ENCODE measurements at places on chromosomes 1 and 21. TPM values are rescaled to one million over a fixed set of nuclear protein-coding genes. Genes with fewer than 3 reads are reported as not detected.

Gene C1orf226
- total RNA-seq: 7.0 TPM

Gene ATP1B1
- total RNA-seq: 200 TPM

DNA sequence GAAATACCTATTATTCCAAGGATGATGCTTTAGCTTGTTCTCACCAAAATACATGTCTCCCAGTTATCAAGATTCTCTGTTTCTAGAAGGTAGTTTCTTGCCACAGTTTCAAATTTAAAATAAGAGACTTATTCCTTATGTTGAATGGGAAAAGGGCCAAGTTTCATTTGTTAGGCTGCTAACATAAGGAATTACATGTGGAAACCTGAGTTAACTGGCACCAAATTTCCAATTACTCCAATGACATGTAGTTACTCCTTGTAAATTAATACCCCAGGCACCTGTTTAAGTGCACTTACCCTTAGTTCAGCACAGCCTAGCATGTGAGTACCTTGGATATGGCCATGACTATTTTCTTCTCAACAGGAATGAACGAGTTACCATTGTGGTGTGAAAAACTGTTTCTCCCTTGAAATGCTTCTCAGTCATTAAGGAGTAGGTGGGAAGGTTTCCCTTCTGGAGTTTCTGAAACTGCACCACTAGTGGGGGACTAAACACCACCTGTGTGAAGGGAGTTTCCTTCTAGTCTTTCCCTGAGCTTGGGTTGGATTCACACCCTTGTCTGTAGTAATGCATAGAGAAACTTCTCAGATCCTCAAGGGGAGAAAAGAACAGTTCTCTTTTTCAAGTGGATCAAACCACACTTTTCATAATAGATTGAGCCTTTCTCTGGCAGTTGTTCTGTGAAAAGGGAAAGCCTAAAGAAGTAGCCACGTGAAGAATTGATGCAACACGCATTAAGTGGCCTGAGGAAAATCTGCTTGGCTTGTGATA, 32.3 kb upstream of the LRRC8C start:
- H3K4me1 ChIP-seq: peaks cover 25% of the 10 kb centered on the region
- no peak overlapping the region for H3K4me3 ChIP-seq
- H3K36me3 ChIP-seq: no peaks in the 10 kb centered on the region
- no peak overlapping the region for H3K27ac ChIP-seq

DNA sequence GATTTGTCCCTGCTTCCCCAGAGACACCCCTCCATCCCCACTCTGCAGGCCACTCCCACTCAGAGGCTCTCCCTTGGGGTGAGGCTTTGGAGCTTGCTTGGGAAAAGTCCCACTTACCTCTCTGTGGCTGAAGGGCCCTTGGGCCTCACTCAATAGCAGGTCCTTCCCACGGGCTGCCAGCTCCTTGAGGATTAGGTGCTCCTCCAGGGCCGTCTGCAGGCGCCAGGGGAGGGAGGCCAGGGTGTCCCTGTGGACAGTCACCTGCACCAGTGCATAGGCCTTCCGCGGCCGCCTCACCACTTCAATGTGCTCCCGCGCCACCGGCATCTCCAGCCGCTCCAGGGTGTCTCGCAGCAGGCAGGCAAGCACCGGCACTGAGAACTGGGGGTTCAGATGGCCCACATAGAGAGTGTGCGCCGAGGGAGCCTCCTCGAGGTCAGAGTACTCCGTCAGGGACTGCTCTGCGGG, 1.4 kb downstream of the SLFNL1 start:
- peaks cover 8% of the 10 kb centered on the region for H3K36me3 ChIP-seq
- H3K4me1 ChIP-seq: no peaks in the 10 kb centered on the region
- no peaks in the 10 kb centered on the region for H3K27me3 ChIP-seq
- DNase-seq: no peak

DNA sequence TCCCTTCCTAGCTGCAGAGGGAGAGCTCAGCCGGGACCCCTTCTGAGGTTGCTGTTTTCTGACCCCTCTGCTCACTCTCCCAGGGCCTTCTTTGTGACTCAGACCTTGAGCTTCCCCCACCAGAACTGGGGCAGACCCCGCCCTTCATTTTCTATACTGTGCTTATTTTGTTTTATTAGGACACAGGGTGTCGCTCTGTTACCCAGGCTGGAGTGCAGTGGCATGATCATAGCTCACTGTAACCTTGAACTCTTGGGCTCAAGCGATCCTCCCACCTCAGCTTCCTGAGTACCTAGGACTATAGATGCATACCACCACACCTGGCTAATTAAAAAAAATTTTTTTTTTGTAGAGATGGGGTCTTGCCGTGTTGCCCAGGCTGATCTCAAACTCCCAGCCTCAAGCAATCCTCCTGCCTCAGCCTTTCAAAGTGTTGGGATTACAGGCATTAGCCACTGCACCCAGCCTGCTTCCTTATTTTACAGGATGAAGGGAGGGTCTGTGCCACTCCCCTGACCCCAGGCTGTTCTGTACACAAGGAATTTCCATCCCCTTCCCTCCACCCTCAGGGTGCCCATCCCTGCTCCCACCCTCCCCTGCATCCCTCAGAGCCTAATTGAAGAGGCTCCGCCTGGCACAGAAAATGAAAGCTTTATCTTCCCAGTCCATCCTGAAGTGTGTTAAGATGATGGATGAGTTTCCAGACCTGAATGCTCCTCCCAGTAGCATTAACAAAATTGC, 195.2 kb upstream of the POU3F1 start:
- H3K27me3 ChIP-seq: no peaks in the 10 kb centered on the region
- H3K4me1 ChIP-seq: no peaks in the 10 kb centered on the region
- no peak overlapping the region for H3K27ac ChIP-seq
- no peak for DNase-seq

DNA sequence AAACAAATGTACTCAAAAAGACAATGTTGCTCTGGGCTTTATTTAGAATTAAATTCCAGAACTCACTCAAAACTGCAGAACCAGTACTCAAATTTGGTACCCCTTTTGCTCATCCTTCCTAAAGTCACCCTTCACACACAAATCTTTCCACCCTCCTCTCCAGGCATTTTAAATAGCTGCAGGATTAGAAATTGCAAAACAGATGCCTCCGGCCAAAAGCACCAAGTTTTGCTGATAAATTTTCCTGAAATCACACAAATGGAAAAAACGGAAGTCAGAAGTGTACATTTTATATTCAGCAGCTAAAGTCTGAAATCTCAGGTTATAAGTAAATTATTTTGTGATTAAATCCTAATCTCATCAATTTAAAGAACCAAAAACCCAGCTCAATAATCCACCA, 147.0 kb downstream of the NRIP1 start:
- H3K4me1 ChIP-seq: no peaks in the 10 kb centered on the region
- no peaks in the 10 kb centered on the region for H3K27me3 ChIP-seq
- H3K36me3 ChIP-seq: no peaks in the 10 kb centered on the region
- H3K4me3 ChIP-seq: peak overlapping the region; percentile 4
- H3K27ac ChIP-seq: no peak overlapping the region
- DNase-seq: no peak

- peak overlapping the region; percentile 59 for H3K4me3 ChIP-seq
- H3K4me1 ChIP-seq: peaks cover 21% of the 10 kb centered on the region
- no peaks in the 10 kb centered on the region for H3K36me3 ChIP-seq
- peak; percentile 94 for DNase-seq
- H3K27me3 ChIP-seq: no peaks in the 10 kb centered on the region
Observed at GRCh38 chr1:24847995-24848881, 81.8 kb downstream of the RUNX3 start.

DNA sequence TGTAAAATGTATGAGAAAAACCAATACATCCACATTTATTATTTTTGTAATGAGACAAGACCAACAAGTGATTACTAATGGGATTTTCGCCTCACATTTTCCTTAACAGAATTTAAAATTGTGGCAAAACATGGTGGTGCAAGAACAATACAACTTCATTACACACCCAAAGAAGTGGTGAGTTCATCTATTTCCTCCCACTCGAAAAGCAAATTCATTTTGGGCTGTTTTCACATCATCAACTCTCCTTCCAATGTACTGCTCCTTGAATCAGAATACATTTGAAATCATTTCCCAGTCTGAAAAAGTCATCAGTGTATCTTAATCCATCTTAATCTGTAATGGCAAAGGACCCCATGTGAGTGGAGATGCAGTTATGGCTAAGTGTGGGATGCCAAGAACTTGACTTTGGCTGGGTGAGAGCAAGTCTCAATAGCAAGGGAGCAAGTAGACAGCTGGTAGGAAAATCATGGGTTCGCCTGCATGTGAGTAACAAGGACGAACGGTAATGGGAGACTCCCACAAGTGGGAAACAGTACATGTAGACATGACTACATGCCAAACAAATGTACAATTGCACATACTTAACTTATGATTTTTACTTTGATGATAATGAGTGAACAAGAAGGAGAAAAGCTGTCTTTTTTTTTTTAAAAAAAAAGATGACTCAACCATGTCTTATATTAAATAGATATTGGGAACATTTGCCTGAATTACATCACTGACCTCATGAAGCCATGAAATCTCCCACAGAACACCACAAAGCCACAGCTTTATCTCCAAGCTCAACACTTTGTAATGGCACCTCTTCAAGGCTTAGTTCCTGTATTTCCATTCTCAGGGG, 46.0 kb downstream of the RUNX1 start:
- DNase-seq: no peak
- no peak overlapping the region for H3K27ac ChIP-seq
- no peak overlapping the region for H3K4me3 ChIP-seq
- no peaks in the 10 kb centered on the region for H3K36me3 ChIP-seq
- no peaks in the 10 kb centered on the region for H3K27me3 ChIP-seq
